ENCODE measurements at places on chromosomes 2 and 18.

DNA sequence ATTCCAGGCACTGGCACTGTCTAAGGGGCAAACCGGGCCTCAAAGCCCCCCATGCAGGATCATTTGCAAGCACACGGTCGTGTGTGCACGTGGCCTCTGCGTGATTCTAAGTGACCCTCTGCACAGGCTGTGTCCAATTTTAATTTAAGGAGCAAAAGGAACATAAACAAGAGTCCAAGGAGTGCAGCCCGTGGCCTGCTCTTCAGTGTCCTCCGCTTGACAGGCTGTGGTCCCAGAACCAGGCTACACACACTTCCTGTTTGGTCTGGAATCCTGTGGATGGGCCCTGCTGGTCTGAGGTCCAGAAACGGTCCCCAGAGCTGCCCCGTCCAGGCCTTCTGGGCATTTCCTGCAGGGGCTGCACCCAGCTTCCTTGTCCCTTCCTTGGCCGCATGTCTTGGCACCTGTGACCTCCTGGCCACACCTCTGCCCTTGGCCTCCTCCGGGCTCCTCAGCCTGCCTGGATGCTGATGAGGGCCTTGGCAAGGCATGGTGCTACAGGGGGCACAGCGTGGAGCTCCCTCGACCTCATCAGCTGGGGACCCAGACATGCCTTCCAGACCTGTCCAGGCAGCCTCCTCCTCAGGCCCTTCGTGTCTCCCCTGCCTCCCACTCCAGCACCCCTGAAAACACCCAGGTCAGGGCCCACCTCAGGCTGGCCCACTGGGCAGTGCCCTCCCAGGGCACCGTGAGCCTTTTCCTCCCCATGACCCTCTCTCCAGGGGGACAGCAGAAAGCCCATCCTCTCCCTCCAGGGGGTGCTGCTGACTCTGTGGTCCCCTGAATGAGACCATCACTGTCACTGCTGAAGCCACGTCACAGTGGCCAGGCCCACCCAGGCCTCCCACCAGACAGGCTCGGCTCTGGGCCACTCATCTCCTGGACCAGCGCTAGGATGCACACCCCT is 136.4 kb upstream of the GPC1 start:
- DNase-seq = no peak

DNA sequence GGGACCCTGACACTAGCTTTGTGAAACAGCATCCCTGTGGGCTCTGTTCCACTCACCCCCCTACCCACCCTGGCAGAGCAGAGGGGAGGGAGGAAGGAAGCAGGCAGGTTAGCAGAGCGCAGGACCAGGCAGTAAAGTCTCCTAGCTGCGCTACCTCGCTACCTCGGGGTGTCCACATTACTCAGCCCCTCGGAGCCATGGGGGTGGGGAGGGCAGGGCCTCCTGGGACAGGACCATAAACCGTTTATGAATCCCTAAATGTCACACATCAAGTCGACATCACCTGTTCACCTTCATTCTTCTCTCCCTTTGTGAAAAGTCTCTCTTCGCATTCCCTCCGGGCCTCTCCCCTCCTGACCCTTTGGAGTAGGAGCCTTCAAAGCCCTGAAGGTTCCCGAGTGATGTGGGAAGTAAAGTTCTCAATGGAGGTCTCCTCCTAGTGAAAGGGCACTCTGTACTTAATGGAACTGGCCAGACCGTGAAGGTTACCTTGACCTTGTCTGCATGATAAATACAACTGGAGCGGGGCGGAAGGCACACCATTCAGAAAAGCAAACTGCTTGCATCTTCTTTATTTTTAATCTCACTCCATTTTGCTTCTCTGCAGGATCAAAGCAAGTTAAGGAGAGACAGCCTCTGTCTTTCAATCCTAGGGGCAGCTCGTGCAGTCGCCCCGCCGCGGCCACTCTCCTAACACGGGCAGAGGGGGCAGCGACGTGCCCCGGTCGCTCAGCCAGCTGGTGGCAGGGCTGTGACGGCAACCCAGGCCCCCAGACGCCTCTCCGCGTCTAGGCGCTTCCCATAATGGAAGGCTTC is 23.7 kb upstream of the SMAD7 start:
- DNase-seq = no peak

DNA sequence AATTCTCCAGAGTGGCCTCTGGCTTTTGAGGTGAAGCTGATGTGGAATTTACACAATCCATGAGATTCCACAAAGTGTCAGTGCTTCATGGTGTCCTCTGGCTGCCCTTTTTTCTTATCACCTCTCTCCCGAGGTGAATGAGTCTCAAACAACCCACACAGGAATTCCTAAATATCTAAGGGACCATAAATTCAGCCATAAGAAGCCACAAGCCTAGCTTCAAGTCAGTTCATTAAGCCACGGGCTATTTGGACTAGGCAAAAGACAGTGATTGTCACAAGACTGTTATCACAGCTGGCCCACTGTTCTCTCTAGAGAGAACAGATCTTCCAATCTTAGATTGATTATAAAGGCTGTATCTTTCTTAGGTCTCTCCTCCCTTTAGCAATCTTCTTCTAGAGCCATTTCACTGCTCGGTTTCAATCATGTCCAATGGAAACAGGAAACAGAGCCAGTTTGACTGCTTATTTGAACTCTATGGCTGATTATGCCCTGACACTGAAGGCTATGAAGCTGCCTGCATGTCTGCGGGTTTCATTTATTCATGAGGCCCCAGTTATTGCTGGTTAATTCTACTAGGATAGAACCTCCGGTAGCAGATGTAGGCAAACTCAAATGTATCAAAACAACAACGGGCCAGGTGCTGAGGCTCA is 4.1 kb downstream of the NEMP2 start:
- DNase-seq = no peak

- DNase-seq = no peak
These were observed 239.0 kb downstream of the OSR1 start for GRCh38 chr2:19119326-19120001.

- DNase-seq = no peak
These were observed 82.3 kb downstream of the TFCP2L1 start for GRCh38 chr2:121202541-121203310.

- DNase-seq = no peak
These were observed 73.5 kb upstream of the NEDD4L start for GRCh38 chr18:57970356-57971095.

GRCh38 chr2:226077841-226078240 is 678.3 kb downstream of the NYAP2 start:
- no peak for DNase-seq

DNA sequence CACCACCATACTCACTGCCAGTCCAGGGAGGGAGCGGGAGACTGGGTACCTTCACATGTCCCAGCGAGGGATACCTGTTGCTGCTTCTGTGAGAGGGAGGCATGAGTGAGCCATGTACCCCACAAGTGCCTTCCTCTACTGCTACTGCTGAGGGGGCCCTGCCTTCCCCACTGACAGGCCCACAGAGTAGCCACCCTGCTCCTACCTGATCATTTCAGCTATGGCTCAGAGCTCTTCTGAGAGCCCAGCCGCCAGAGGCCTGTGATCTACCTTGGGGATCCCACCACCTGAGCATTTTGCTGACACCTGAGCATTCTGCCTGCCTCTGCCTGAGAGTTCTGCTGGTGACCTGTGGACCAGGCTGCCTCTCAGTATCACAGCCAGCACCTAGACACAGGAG is 137.6 kb downstream of the FSIP2 start:
- no peak for DNase-seq

DNA sequence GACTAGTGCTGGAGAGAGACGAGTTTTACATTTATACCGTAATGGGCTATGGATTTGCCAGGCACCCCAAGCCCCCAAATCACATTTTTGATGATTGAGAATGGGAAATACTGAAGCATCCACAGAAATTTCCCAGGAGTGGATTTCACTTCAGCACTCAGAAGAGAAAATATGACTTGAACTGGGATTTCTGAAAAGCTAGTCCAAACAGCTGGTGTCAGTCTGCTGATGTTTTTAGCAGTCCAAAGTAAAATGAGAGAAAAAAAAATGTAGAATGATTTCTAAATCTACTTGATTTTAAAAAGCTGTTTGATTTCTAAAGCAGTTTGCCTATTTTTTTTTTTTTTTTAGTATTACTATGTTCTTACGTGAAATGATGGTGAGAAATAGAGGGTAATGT is 105.0 kb downstream of the PLEKHM3 start:
- DNase-seq = no peak

DNA sequence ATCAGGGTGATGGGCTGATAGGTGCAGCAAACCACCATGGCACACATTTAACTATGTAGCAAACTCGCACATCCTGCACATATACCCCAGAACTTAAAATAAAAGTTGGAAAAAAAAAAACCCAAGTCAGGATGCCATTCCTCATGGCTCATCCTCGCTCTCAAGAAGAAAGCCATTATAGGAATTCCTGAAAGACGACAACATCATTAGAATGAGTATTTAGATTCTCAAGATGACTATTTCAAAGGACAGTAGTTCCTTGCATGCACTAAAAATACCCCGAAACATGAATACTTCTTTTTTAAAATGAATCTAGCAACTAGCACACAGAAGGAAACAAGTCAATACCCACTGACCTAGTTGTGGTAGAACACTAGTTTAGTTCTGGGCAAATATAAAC is 285.8 kb upstream of the REV1 start:
- DNase-seq = no peak

- no peak for DNase-seq
These were observed 510.0 kb upstream of the ZEB2 start for GRCh38 chr2:145029873-145030272.

DNA sequence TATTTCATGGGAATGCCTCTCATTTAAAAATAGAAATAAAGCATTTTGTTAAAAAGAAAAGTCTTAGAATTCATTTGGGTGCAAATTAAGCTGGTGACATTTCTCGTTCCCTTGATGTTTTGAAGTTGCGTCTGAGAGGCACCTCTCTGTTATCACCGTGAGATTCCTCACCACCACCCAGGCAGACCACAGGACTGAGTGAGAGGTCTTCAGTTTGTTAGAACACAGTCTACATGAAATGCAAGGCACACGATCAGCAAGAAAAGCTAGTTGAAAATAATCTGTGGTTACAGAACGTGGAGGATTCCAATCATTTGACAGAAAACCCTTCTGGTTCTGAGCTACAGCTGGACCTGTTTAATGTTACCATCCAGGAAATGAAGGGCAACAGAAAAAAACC is 116.0 kb downstream of the UXS1 start:
- DNase-seq = no peak

DNA sequence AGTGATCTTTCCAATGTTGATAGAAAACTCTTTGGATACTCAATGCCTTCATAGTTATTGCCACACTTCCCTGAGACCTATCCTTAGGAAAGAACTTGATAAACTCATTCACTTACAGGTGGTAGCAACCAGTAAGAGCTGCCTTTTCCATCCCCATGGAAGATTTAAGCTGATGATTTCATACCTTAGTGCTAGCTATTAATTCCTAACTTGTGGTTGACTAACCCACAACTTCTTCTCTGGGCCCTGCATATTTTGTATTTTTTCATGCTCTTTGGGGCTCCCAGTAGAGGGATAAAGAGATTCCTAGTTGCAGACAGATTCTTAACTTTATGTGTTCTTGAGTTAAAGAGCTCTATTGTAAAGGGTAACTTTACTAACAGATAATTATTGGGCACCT is 25.2 kb upstream of the SIX3 start:
- no peak for DNase-seq

GRCh38 chr2:95017836-95018235 is 7.7 kb upstream of the MAL start:
- no peak for DNase-seq

DNA sequence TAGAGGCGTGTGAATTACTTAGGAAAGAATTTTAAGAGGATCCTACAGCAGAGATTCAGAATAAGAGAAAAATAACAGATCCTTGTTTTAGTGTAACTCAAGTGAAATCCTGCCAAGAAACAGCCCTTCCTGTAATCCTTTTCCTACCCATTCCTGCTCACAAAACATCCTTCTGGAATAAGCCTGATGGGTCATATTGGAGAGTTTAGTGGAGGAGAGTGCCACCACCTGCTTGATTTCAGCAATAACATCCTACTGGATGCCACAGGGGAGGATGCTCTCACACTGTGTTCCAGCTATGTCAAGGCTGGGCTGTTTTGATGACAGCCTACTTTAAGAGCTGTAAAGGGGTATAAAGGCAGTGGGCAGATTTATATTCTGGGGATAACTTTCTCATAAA is 54.8 kb upstream of the CCDC178 start:
- no peak for DNase-seq

GRCh38 chr18:3468833-3469232 is 18.9 kb downstream of the TGIF1 start:
- no peak for DNase-seq

DNA sequence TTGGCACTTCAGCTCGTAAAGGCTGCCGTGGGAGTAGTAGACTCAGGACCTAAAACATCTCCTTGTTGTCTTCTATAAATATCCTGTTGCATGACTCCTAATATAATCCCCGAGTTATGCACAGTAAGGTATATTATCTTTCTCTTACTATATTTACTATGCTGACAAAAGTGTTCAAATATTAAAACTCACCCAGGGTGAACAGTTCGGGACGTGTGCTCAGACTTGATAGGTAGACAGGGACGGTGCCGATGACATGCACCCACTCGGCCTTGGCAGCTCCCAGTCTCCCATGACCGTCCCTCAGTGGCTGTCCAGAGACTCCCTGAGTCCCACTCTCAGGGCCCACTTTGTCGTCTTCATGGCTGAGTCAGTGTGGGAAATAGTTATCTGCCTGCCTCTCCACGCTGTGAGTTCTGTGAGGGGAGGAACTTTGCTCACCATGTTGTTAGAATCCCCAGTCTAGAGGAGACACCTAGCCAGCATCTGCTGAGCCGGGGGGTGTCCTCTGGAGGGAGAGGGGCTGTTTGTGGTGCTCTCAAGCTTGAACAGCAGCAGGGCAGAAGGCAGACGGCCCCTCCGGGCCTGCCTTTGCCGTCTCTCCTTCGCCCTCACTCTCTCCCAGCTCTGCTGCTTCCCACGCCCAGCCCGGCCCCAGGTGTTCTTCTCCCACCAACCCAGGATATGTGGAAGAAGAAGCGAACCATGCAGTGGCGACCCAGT is 75.0 kb downstream of the DGKD start:
- no peak for DNase-seq

GRCh38 chr2:52919673-52920072 is 847.9 kb upstream of the CHAC2 start:
- DNase-seq = no peak

- no peak for DNase-seq
These were observed 110.8 kb downstream of the SETBP1 start for GRCh38 chr18:44791520-44791919.

DNA sequence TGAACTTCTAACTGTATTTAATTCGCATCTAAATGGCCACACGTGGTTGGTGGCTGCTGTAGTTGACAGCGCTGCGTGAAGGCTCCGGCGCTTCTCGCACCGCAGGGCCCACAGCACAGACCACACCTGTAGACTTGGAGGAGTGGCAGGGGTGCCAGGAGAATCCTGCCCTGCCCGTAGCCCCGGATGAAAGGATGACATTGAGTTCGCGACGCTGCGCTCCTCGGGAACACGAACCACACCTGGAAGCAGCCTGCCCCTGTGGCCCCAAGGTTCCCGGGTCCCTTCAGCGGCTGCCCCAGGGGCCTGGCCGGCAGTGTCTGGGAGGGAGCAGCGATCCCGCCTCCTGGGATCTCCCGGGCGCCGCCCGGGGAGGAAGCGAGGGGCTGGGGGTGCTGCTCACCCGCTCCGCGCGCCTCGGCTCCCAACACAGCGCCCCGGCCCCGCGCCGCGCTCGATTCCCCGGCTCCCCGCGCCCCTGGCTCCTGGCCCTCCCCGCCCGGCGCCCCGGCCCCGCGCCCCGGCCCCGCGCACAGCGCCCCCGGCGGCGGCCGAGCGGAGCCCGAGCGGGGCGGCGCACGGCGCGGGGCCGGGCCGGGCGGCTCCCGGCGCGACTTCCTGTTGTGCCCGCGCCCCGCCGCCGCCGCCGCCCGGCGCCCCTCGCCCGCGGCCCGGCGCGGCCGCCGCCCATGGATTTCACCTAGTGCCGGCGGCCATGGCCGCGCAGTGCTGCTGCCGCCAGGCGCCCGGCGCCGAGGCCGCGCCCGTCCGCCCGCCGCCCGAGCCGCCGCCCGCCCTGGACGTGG is at the start of gene RNPEPL1:
Gene RNPEPL1, plus strand, starts transcription at position 613 of the 806 bp plus-strand sequence. Its CDS starts 103 bp downstream, at position 716.
- DNase-seq = no peak

Measured in CMK (cell line).